Stimulated activated CD8-positive, alpha-beta memory T cell treated with anti-CD3 and anti-CD28 coated beads, Interleukin-2, amount 100 ng/mL, for 1 hour (primary cell): ENCODE measurements at places on chromosomes 16 and 17.

DNA sequence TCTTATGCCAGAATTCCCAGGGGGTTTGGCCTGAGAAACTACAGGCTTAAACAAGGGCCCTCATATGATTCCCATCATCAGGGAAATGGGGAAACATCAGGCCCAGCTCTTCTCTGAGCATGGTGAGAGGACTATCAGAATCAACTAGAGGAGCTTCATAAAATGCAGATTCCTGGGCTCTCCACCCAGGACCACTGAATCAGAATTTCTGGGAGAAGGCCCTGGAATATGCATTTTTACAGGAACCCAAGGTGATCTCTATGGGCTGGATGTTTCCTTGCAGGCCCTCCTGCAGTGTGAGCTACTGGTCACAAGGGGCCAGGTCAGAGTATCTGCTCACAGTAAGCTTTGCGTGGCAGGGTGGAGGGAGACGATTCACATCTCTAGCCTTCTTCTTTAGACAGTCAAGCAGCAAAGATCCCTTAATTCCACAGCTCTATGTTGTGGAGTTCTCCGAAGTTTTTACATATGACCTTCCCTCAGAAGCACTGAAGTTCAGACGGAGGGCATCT lies 38.8 kb upstream of the HOXB13 start:
- no peak for DNase-seq

- no peak for DNase-seq
These were observed 3.5 kb downstream of the C17orf100 start for GRCh38 chr17:6654841-6655731.

GRCh38 chr16:56438038-56438437 lies 12.7 kb upstream of the AMFR start:
- no peak for DNase-seq

DNA sequence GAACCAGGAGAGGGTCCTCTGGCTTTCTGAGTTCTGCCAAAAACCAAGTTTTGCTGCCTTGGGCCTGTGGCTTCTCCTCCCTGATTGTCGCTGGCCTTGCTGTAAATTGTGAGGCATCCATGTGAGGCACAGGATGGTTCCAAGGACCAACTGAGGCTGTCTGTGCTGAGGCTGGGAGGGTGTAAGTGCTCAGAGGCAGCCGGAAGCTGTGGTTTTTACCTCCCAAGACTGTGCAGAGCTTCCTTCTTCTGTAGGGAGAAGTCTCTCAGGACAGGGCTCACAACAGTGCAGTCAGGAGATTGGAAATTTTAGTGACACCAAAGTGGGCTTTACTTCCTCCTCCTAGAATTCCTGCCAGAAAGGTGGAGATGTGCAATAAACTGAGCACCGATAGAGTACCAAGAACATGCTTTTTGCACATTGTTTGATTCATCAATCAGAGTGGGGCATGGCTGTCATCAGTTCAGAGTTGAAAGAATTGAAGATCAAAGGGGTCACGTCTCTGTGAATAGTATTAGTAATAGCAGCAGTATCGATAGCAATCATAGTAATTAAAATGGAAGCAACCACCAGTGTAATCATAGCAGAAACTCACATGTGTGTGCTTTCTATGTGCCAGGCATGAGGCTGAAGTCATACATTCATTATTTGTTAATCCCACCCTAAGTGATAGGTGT lies 467.1 kb downstream of the WWOX start:
- no peak for DNase-seq

DNA sequence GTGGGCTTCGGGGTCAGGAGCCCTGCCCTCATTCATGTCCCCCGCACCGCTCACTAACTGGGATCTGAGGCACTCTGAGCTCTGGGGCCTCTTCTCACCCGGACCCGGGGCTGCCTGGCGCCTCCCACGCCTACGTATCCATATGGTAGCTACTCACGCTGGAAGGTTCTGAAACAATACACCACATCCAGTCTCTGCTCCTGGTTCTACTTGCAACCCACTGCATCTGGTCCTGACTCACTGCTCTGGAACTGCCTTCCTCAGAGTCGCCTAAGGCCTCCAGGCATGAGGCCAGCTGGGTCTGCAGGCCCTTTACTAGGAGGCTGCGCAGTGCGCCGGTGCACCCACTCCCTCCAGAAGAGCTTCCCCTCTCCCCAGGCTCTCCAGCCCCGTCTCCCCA lies 18.1 kb downstream of the USP36 start:
- no peak for DNase-seq

- no peak for DNase-seq
These were observed 34.8 kb upstream of the CIBAR2 start for GRCh38 chr16:85146922-85147651.

GRCh38 chr16:21584817-21585216 lies 14.6 kb upstream of the METTL9 start:
- no peak for DNase-seq
